ENCODE measurements at places on chromosomes 2 and 18.

- peak; percentile 64 for DNase-seq
These were observed 201.0 kb downstream of the NDUFA10 start for GRCh38 chr2:239824046-239824694.

- no peak for DNase-seq
These were observed 25.2 kb upstream of the TAF1B start for GRCh38 chr2:9818097-9818496.

GRCh38 chr2:24711865-24712264, 81.3 kb downstream of the PTRHD1 start:
- no peak for DNase-seq

DNA sequence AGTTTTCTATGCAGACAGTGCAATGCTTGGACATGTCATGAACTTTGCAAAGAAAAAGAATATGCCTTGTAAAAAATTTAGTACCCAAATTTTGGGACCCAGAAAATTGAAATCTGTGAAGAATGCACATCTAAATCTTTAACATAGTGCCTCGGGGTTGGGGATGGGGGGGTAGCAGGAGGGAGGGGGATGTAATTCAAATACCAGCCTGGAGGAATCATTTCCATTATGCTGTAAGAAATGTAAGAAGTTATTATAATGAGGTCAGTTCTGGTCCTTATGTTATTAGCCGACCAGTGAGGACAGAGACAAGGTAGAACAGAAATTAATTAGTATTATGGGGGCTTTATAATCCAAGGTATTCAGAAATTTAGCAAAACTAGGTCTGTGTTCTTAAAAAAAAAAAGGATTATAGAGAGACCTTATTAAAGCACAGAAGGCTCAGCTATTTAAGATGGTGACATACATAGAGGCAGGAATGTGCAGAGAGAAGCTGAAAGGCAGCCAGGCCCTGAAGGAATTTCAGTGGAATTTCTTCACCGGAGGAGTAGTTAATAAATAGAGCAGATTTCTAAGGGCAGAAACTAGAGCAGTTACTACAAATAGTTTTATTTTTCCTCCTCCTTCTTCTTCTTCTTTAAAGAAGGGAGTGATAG, 89.0 kb upstream of the RBMS1 start:
- no peak for DNase-seq

DNA sequence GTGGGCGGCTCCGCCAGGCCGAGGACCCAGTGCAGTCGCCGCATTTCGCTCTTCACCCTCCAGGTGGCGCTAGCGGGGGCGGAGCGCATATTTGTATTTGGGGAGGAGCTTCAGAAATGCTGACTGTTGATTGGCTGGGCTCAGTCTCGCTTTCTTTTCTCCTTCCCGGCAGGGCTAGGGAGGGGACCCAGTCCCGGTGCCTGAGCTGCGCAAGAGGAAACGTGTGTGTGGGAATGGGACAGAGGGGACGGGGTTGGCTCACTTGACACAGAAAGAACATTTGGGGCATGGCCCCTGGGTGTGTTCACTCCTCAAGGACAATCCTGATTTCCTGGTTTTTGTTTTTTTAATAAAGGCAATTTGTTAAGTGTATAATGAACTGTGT, 20.3 kb upstream of the DNMT3A start:
- peak; percentile 91 for DNase-seq

DNA sequence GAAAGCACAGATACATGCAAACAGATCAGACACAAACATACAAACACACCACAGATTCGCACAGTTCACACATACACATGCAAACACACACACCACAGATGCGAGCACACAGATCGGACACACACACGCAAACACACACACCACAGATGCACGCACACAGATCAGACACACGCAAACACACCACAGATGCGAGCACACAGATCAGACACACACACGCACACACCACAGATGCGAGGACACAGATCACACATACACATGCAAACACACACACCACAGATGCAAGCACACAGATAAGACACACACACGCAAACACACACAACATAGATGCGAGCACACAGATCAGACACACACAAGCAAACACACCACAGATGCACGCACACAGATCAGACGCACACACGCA, 149.0 kb downstream of the PXDN start:
- DNase-seq: no peak

DNA sequence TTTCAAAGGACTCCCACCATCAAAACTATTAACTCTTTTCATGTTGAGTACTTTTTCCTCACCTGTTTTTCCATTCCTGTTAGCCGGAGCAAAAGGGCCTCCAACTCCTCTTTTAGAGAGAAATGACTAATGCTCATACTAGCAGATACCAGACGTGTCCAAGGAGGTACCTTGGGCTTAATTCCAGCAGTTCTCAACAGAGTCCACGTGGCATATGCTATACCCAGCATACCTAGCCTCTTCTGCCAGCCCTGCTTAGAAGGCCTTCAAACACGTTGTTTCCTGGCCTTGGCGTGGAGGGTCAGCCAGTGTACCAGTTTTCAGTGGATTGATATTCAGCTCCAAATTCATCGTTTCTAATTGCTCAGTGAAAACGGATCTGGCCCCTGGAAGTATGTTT, 123.9 kb downstream of the MGAT5 start:
- DNase-seq: no peak

DNA sequence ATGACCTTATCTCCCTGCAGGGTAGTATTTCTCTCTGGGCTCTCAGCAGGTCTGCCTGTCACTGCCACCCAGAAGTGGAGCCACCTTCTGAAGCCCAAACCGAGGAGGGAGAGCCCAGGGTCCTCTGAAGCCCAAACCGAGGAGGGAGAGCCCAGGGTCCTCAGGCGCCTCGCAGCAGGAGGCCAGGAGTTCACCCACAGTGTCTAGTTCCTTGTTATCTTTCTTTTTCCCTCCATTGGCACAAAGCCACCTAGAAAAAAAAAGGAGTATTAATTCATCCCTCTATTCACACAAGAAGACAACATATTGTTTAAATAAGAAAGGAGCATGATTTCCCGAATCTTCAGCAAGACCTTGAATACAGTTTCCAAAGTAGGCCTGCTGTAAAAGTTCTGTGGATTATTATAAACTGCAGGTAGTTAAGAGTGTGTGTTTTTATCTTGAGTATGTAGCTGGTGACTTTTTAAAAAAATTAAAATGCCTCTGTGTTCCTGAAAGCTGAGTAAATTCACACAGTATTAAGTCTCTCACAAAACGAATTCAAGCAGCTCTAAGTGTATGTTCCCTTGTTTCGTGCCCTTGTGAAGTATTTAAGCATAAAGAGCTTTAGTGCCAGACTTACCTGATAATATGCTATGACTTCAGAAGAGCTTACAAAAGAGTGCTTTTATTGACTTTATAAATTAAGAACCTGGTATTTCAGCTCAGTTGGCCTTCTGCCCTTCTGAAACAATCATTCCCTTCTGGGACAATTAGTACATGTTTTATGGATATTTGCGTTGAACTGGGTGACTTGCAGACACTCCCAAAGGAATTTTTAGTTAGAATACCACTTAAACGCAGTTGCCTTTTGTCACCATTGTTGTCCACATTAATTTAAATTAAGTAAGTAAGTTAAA, 11.7 kb upstream of the GRHL1 start:
- no peak for DNase-seq

DNA sequence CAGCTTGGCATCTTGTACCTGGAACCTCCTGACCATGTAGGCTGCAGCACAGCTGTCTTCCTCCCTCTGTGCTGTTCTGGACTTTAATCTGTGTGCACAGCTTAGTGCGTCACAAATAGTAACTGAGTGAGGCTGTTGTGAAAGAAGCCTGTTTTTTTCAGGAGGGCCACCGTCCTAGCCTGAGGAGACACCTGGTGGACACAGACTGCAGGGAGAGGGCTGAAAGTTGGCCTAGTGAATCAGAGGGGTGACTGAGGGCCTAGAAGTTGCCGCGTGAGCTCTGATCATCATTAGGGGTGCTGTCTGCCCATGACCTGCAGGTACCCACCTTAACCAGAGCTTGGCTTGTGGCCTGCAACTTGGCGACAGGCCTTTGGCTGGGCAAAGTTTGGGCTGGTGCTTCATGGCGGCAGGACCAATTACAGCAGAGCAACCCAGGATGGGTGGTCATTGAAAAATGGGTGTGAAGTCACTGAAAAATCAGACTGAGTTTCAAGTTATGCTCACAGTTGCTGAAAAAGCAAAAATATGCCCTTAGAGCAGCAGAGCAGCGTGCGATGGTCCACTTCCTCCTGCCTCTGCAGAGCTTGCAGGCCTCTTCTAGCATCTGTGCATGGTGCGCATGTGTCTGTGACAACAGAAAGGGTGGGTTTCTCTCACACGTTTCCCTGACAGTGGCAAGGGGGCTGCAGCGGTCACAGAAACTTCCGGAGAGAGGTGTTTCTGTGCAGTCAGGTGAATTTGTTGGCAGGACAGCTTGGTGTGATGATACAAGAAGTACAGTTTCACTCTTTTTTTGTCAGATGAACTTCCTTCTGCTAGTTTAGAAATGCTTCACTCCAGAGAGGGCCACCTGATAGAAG, 9.6 kb downstream of the GDF7 start:
- DNase-seq: no peak

DNA sequence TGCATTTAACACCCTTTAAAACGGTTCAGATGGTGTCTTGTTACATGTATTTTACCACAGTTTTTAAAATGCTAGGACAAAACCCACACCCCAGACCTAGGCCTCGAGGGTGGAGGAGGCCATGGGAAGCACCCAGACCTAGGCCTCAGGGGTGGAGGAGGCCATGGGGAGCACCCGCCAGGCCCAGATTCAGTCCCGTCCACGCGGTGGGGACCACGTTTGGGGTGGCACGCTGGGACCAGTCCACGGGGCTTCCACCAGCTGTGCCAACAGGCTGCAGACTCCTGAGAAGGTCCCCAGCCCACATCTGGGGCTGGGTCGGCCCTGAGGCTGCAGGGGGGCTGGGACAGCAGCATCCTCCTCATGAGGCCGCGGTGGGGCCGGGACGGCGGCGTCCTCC, 63.4 kb downstream of the SLC66A2 start:
- no peak for DNase-seq

DNA sequence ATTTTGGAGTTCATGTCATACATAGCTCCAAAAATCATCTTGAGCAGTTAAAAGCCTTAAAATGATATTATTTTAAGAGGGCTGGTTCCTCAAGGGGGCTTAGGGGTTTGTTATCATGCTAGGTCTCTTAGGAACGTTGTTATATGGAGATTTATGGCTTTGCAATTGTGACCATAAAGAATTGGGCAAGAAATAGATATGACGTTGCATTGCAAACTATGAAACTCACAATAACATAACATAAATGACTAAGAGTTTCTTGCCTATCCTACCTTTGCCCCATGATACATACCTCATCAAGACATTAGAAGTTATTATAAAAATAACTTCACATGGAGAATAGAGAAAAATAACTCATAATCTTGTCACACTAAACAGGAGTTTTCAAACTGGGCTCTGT, 206.4 kb upstream of the SESTD1 start:
- no peak for DNase-seq

DNA sequence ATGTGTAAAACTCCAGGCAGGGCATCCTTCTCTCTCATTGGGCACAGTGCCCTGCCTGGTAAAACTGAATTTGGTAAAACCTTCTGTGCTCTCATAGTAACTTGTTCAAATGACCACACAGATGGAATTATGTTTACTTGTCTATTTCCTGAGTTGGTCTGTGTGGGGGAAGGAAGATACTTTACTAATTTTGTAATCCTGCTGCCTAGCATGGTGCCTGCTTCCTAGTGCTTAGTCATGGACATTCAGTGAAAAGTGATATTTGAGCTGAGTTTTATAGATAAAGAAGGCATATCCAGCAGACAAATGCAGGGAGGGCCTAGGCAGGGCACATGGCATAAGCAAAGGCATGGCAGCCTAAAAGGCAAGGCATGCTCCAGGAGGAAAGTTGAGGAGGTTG, 199.4 kb downstream of the FSHR start:
- no peak for DNase-seq

DNA sequence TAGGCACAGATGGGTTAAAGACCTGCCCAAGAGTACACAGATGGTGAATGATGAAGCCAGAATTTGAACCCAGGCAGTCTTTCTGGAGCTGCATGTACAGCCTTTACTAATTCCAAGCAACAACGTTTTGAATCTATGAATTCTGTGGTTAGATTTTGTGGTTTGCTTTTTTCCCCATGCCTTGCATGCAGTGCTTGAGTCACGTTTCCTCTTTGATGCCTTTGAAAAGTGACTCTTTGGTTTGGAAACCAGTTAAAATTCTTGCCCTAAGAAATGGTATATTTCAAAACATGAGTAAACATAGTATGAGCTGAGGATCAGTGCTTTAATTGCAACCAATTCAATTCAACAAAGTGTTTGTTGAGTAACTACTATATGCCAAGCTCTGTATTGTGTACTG, 48.2 kb upstream of the PPM1B start:
- no peak for DNase-seq
